Heart right ventricle (tissue), 16 donors: ENCODE measurements at places on chromosomes 5 and 9.

GRCh38 chr5:128613766-128614165, 75.7 kb upstream of the FBN2 start:
- DNase-seq: no peak
- no peak overlapping the region for H3K27ac ChIP-seq
- no peak overlapping the region for H3K4me3 ChIP-seq
- H3K36me3 ChIP-seq: no peaks in the 10 kb centered on the region
- H3K4me1 ChIP-seq: no peaks in the 10 kb centered on the region

GRCh38 chr5:2802693-2803365, 51.4 kb upstream of the IRX2 start:
- DNase-seq: no peak
- H3K4me1 ChIP-seq: no peaks in the 10 kb centered on the region
- H3K36me3 ChIP-seq: no peaks in the 10 kb centered on the region
- no peak overlapping the region for H3K27ac ChIP-seq
- H3K4me3 ChIP-seq: no peak overlapping the region

- no peak for DNase-seq
- H3K36me3 ChIP-seq: no peaks in the 10 kb centered on the region
- peaks cover 50% of the 10 kb centered on the region for H3K4me1 ChIP-seq
- H3K27ac ChIP-seq: peak overlapping the region; percentile 40
- H3K27me3 ChIP-seq: no peaks in the 10 kb centered on the region
Measured at GRCh38 chr9:14156046-14156445, 157.9 kb downstream of the NFIB start.

GRCh38 chr9:113772121-113772810, 103.8 kb upstream of the ZNF618 start:
- H3K4me3 ChIP-seq: no peak overlapping the region
- no peaks in the 10 kb centered on the region for H3K4me1 ChIP-seq
- DNase-seq: no peak
- no peak overlapping the region for H3K27ac ChIP-seq

GRCh38 chr5:81696418-81697397, 54.2 kb downstream of the SSBP2 start:
- no peaks in the 10 kb centered on the region for H3K27me3 ChIP-seq
- H3K4me1 ChIP-seq: peaks cover 8% of the 10 kb centered on the region
- H3K36me3 ChIP-seq: no peaks in the 10 kb centered on the region
- H3K4me3 ChIP-seq: no peak overlapping the region
- DNase-seq: no peak
